ENCODE measurements at places on chromosomes 3 and 15. TPM values are rescaled to one million over a fixed set of nuclear protein-coding genes. Genes with fewer than 3 reads are reported as not detected.

- no peaks in the 10 kb centered on the region for H3K36me3 ChIP-seq
- no peaks in the 10 kb centered on the region for H3K27me3 ChIP-seq
- peak overlapping the region; percentile 92 for H3K4me3 ChIP-seq
Measured at GRCh38 chr3:49411535-49411967, 225 bp downstream of the RHOA start.

The KNG1 gene
- not detected for total RNA-seq

DNA sequence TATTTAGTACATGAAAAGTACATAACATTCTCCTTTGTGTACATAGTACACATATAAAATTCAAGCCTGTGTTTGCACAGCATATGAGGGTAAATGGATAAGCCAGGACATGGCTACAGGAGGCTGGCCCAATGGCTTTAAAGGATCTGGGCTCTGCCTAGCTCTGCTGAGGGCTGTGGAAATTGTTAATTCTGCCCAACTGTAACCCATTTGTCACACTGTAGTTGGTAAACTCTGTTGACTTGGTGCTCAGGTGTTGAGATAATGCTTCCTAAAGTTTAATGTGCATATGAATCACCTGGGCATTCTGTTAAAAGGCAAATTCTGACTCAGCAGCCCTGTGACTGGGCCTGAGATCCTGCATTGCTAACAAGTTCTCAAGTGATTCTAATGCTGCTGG, 196.5 kb upstream of the ZPLD1 start:
- no peak for DNase-seq
- no peaks in the 10 kb centered on the region for H3K36me3 ChIP-seq
- H3K4me3 ChIP-seq = no peak overlapping the region
- H3K27me3 ChIP-seq = no peaks in the 10 kb centered on the region
- H3K27ac ChIP-seq = no peak overlapping the region

GRCh38 chr3:17030956-17031652, 146.3 kb downstream of the PLCL2 start:
- H3K27ac ChIP-seq = no peak overlapping the region
- no peaks in the 10 kb centered on the region for H3K36me3 ChIP-seq
- H3K4me3 ChIP-seq = no peak overlapping the region
- no peak for DNase-seq
- H3K27me3 ChIP-seq = no peaks in the 10 kb centered on the region
- H3K4me1 ChIP-seq = peaks cover 12% of the 10 kb centered on the region

The MAGEL2 gene
- 14.3 TPM for total RNA-seq

The GHRL gene
- total RNA-seq = 45.8 TPM

The RPLP1 gene
- 1,115 TPM for total RNA-seq

The PTPN23 gene
- 68.7 TPM for total RNA-seq

DNA sequence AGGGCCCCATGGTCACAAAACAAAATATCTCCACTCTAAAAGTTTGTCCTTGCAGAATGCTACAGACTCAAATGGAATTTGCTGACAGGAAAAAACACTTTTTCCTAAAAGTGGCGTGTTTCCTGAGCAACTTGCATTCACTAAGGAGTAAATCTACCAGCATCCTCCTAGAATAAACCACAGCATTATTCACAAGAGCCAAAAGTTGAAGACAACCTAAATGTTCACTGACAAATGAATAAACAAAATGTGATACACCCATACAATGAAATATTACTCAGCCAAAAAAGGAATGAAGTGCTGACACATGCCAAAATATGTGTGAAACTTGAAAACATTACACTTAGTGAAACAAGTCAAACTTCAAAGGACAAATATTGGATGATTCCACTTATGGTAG, 28.9 kb downstream of the ITGB5 start:
- H3K4me3 ChIP-seq = no peak overlapping the region
- H3K27me3 ChIP-seq = no peaks in the 10 kb centered on the region
- no peak overlapping the region for H3K27ac ChIP-seq

- no peak for DNase-seq
- no peaks in the 10 kb centered on the region for H3K27me3 ChIP-seq
- H3K36me3 ChIP-seq = no peaks in the 10 kb centered on the region
- H3K4me3 ChIP-seq = no peak overlapping the region
Measured at GRCh38 chr3:9198899-9199335, 50.5 kb downstream of the SRGAP3 start.

The DUOX1 gene
- 1.6 TPM for total RNA-seq

- H3K27ac ChIP-seq = no peak overlapping the region
- H3K4me3 ChIP-seq = no peak overlapping the region
- peaks cover 23% of the 10 kb centered on the region for H3K27me3 ChIP-seq
- DNase-seq = no peak
- no peaks in the 10 kb centered on the region for H3K36me3 ChIP-seq
- peaks cover 1% of the 10 kb centered on the region for H3K4me1 ChIP-seq
Measured at GRCh38 chr3:172461530-172462138, 13.4 kb upstream of the GHSR start.

DNA sequence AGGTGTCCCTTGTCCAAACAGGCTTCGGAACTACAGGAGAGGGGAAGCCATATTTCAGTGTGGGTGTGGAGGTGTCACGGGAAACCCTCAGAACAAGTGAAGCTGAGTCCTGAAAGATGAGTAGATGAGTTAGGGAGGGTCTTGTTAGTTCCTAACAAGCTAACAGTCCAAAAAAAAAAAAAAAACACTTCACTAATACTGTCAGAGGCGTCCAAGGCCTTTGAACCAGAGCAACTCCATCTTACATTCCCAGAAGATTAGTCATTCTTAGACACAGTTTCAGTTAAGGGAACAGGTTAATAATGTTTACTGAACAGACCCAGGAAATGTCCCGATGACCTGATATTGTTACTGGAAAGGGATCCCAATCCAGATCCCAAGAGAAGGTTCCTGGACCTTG, 7.0 kb upstream of the ATP8B4 start:
- no peaks in the 10 kb centered on the region for H3K36me3 ChIP-seq
- DNase-seq = no peak
- no peak overlapping the region for H3K27ac ChIP-seq
- H3K27me3 ChIP-seq = no peaks in the 10 kb centered on the region
- H3K4me3 ChIP-seq = no peak overlapping the region
- H3K4me1 ChIP-seq = no peaks in the 10 kb centered on the region

The SFMBT1 gene
- total RNA-seq = 20.5 TPM

DNA sequence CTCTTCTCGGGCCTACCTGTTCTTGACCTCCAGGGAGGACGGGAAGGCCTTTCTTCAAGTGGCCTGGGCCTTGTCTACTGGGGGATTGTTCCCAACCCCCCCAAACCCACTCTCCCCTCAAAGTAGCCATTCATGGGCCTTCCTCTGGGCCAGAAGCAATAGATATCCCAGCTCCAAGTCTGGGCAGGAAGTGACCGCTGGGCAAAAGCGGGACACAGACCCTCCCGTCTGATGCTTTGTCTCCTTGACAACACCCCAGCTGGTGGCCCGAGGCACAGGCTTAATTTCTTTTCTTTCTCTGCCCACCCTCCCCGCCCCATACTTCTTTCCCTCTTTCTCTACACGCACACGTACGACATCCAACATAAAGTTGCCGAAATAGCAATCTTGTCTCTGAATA, 41.4 kb upstream of the FEZF2 start:
- H3K4me1 ChIP-seq = peaks cover 17% of the 10 kb centered on the region
- no peak for DNase-seq
- H3K36me3 ChIP-seq = peaks cover 5% of the 10 kb centered on the region
- H3K27me3 ChIP-seq = no peaks in the 10 kb centered on the region

GRCh38 chr3:18751514-18751913, 326.4 kb upstream of the SATB1 start:
- DNase-seq = no peak
- no peaks in the 10 kb centered on the region for H3K36me3 ChIP-seq
- H3K4me1 ChIP-seq = peaks cover 6% of the 10 kb centered on the region
- no peaks in the 10 kb centered on the region for H3K27me3 ChIP-seq
- no peak overlapping the region for H3K4me3 ChIP-seq

DNA sequence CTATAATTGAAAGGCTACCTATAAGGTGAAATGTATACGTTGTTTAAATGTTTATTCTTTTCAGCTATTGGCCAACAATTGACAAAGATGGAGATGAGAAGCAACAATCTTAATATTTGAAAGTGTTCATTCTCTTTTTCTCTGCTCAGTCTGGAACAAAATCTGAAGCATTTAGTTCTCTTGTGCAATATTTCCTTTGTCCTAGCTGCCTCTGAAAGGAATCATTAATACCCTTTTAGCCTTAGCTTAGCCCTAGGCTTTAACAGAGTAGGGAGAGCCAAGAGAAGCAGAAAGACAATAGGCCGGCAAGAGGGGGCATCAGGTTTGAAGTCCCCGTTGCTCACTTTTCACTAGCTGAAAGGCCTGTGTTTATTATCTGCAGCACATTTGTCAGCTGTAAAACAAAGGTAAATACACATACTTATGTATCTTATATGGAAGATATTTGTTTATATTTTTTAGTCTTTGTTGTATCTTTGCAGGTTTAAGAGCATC, 422.5 kb upstream of the SEMA6D start:
- no peak overlapping the region for H3K27ac ChIP-seq
- H3K4me1 ChIP-seq = peaks cover 2% of the 10 kb centered on the region
- H3K36me3 ChIP-seq = no peaks in the 10 kb centered on the region
- H3K27me3 ChIP-seq = no peaks in the 10 kb centered on the region
- DNase-seq = no peak
- H3K4me3 ChIP-seq = no peak overlapping the region

DNA sequence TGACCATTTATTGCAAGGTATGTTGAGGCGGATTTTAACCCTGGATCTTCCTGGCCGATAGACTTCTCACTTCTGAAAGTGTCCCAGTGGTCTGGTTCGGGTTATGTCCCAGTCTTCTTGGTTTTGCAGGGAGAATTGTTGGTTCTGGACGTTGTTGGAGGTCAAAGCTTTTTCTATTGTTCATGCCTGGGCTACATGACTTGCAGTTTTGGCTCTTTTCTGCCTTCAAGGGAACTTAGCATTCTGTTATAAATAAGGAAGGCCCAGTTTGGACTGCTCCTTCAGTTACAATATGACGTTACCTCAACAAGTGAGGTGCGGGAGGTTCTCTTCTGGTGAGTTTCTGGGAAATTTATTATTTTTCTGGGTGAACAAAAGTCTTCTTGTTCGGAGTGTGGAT, 614.3 kb downstream of the DIPK2A start:
- no peak overlapping the region for H3K4me3 ChIP-seq
- no peaks in the 10 kb centered on the region for H3K4me1 ChIP-seq
- H3K27ac ChIP-seq = no peak overlapping the region
- DNase-seq = no peak
- H3K27me3 ChIP-seq = no peaks in the 10 kb centered on the region

GRCh38 chr15:89494941-89495637, 1.3 kb downstream of the RHCG start:
- no peak overlapping the region for H3K4me3 ChIP-seq
- DNase-seq = no peak
- H3K36me3 ChIP-seq = no peaks in the 10 kb centered on the region
- no peaks in the 10 kb centered on the region for H3K4me1 ChIP-seq

GRCh38 chr3:190120269-190121060, at the start of gene P3H2:
P3H2 (minus strand) TSS chr3:190120897; CDS start chr3:190120731, 166 bp downstream.
- H3K4me3 ChIP-seq = peak within 1 kb of the TSS; percentile 72
- peaks cover 21% of the 10 kb centered on the region for H3K4me1 ChIP-seq
- DNase-seq = peak; percentile 73

- no peak overlapping the region for H3K27ac ChIP-seq
- H3K4me3 ChIP-seq = no peak overlapping the region
- H3K27me3 ChIP-seq = no peaks in the 10 kb centered on the region
- no peaks in the 10 kb centered on the region for H3K4me1 ChIP-seq
- no peak for DNase-seq
- H3K36me3 ChIP-seq = no peaks in the 10 kb centered on the region
Measured at GRCh38 chr3:146026547-146026946, 134.4 kb downstream of the PLOD2 start.

The ZMAT3 gene
- 14.1 TPM for total RNA-seq

DNA sequence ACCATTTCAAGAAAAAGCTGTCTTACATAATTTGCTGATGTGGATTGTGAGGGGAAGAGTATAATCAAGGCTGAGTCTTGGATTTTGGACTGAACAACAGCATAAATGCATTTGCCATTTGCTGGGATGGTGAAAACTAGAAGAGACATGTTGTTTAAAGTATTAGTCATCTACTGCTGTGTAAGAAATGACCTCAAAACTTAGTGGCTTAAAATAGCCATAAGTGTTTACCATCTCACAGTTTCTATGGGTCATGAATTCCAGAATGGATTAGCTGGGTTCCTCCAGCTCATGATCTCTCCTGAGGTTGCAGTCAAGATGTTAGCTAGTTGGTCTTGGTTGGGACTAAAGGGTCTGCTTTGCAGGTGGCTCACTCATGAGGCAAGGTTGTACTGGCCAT, 66.2 kb downstream of the SCN11A start:
- H3K27ac ChIP-seq = no peak overlapping the region
- H3K27me3 ChIP-seq = peaks cover 3% of the 10 kb centered on the region
- no peaks in the 10 kb centered on the region for H3K36me3 ChIP-seq
- no peaks in the 10 kb centered on the region for H3K4me1 ChIP-seq
- no peak for DNase-seq

GRCh38 chr3:84165328-84165727, 793.5 kb upstream of the CADM2 start:
- no peak for DNase-seq
- H3K27me3 ChIP-seq = no peaks in the 10 kb centered on the region
- H3K36me3 ChIP-seq = no peaks in the 10 kb centered on the region
- no peak overlapping the region for H3K27ac ChIP-seq
- H3K4me1 ChIP-seq = no peaks in the 10 kb centered on the region

GRCh38 chr3:158977497-158977896, 175.6 kb downstream of the MFSD1 start:
- H3K27me3 ChIP-seq = no peaks in the 10 kb centered on the region
- H3K4me1 ChIP-seq = peaks cover under 1% of the 10 kb centered on the region
- no peak for DNase-seq

The CPLX3 gene
- not detected for total RNA-seq

The ALS2CL gene
- 3.7 TPM for total RNA-seq

The USP50 gene
- total RNA-seq = 0.47 TPM

DNA sequence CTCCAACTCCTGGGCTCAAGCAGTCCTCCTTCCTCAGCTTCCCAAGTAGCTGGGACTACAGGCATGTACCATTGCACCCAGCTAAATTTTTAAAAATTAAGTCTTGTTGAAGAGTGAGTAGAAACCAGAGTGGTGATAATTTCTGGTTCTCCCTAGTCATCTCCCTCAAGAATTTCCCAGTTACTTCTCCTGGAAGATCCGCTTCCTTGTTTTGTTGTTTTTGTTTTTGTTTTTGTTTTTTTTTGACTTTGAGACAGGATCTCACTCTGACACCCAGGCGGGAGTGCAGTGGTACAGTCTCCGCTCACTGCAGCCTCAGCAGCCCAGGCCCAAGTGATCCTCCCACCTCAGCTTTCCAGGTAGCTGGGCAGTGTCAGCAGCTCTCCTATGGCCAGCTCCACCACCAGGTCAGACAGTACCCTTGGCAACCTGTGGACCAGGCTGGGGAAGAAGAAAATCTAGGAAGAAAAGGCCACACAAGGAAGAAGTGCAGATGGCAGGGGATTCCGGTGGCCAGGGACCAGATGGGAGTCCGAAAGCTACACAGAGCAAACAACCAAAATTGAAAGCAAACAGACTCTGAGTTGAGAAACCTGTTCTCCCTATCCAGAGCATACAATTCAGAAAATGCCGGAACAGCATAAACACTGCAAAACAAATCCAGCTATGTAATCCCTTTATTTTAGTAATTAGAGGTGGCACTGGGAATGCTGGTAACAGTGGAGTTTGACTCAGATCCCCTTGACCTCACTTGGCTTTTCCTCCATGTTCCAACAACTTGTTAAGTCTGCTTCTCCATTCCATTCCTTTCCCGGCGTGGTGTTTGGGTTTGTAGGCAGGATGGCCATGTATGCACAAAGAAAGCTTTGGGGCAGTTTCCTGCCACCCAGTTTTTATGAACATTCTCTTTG, 266.6 kb upstream of the CTDSPL start:
- H3K27ac ChIP-seq = peak overlapping the region; percentile 47
- no peaks in the 10 kb centered on the region for H3K27me3 ChIP-seq
- no peak for DNase-seq
- peaks cover 12% of the 10 kb centered on the region for H3K4me1 ChIP-seq
- H3K36me3 ChIP-seq = no peaks in the 10 kb centered on the region

The TAGLN3 gene
- 9.0 TPM for total RNA-seq

The DUOXA2 gene
- not detected for total RNA-seq
